ENCODE measurements at places on chromosomes 1 and 21.

GRCh38 chr21:18356801-18357200 is 46.8 kb downstream of the TMPRSS15 start:
- DNase-seq, result no peak

GRCh38 chr1:16258591-16259135 is 21.7 kb upstream of the CPLANE2 start:
- no peak for DNase-seq

DNA sequence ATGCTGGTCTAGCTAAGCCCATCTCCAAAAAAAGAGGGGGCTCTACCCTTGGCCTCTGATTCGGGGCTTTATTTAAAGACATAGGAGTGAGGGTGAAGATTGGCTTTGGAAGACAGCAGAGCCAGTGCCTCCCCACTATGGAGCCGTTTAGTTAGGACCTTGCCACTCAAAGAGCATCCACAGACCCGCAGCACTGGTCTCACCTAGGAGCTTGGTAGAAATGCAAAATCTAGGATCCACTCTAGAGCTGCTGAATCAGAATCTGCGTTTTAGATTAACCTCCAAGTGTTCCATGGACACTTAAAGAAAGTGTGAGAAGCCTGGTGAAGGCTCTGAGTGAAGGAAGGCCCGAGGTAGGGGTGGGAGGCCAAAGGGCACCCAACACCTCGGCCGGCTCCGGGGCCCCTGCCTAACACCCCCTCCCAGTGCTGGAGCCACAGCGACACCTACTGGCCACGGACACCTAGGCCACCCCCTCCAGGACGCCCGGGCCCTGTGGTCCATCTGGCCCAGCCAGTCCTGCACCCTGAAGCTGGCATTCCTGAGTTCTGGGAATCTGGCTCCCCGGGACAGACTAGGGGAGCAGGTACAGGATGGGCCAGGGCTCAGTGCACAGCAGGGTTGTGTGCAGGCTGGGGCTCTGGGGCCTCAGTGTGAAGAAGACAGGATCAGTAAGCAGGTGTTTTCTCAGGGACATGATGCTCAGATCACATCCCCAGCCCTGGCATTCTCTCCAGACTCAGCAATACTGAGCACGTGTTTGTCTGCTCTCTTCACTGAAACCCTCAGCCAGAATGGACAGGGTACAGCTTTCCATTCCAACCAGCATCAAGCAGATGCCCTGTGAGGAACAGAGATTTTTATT is 79.2 kb downstream of the TMEM53 start:
- peak; percentile 65 for DNase-seq

GRCh38 chr1:94070865-94071264 is 50.1 kb downstream of the ABCA4 start:
- DNase-seq, result no peak

- DNase-seq, result no peak
Observed at GRCh38 chr1:53575955-53576320, 116.7 kb downstream of the DMRTB1 start.

DNA sequence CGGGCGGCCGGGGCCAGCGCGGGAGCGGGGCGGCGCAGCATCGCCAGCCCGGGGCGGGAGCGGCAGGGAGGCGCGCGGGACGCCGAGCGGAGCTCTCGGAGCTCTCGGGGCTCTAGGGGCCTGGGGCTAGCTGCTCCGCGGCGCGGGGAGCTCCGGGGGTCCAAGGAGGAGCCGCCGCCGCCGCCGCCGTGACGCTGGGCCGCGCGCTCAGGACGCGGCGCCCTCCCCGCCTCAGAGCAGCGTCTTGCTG is 147 bp downstream of the CLSTN1 start:
- no peak for DNase-seq

DNA sequence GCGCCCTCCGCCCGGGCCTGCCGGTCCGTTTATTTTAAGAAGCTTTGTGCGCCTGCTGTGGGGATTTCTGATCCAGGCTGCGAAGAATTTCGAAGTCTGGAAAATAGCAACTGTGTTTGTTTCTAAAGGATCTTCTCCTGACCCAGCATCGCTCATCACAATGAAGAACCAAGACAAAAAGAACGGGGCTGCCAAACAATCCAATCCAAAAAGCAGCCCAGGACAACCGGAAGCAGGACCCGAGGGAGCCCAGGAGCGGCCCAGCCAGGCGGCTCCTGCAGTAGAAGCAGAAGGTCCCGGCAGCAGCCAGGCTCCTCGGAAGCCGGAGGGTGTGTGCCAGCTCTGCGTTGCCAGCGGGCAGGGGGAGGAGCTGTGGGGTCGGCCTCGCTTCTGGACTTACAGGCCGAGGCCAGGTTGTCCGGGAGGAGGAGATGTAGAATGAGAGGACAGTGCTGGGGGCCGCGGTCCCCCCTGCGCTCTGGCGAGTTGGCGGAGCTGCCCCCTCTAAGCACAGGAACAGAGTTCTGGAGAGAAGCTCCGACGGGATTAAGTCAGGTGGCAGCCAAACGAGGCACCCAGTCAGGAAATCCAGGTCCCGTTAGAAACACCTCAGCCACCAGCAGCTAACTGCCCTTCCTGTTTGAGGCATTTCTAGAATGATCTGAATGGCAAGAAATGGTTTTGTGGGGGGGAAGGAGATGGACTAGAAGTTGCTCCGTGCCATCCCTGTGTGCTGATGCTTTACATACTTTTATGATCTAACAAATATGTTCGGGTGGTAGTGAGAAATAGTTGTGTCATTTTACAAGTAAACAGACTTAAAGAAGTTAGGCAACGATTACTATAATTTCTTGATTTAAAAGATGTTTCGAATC is 948 bp downstream of the TXLNA start:
- DNase-seq, result peak; percentile 80

DNA sequence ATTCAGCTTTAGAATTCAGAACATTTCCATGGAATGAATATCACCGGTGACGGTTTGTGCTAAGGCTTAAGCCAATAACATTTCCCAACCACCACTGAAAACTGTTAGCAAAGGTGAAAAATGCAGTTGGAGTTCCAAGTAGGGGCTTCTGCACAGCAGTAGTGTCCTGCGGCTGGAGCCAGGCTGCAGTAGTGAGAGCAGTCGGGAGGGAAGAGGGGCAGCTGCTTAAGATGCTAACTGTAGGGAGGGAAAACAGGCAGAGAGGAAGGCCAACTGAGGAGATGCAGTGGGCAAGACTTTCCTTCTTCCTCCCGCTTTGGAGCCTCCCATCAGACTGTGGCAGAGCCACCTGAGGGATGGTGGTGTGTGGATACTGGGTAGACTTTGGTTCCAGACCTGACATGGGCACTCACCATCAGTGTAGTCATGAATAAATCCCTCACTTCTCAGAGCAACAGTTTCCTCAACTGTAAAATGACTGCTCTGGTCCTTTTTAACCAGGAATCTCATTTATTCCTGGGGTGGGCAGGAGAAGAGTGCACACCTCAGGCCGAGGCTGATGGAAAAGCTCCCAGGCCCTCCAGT is 3.2 kb downstream of the F3 start:
- no peak for DNase-seq

DNA sequence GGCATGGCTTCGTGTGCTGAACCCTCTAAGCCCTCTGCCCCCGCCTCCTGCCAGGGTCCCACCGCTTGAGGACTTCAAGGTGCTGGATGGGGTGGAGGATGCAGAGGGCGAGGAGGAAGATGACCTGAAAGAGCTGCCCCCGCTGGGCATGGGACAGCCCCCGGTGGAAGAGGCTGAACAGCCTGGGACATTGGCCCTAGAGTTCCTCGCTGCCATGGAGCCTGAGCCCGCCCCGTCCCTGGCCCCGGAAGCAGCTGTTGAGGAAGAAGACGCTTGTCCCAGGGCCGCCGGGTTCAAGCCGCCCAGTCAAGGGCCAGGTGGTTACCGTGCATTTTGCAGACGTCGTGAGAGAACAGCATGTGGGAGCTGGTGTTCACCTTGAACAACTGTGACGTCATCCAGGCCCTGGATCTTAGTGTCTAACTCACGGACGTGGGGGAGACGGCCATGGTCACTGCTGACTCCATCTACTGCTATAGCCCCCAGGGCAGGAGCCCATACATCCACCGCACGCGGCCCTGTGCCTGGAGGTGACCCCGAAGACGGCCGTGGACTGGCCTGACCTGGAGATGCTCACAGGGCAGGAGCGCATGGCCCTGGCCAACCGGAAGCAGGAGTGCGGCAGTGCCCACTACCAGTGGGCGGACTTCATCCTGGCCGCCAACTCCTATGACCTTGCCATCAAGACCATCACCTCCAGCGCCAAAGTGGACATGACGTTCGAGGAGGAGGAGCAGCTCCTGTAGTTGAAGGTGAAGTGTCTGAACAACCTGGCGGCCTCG is 90.1 kb downstream of the PPP1R12B start:
- no peak for DNase-seq

GRCh38 chr1:168293356-168293755 is 12.7 kb downstream of the TBX19 start:
- no peak for DNase-seq

GRCh38 chr1:226700861-226701260 is 38.2 kb downstream of the ITPKB start:
- DNase-seq, result no peak

GRCh38 chr1:90149101-90149500 is 154.2 kb downstream of the ZNF326 start:
- DNase-seq, result no peak
